ENCODE measurements at places on chromosomes 6 and 20.

DNA sequence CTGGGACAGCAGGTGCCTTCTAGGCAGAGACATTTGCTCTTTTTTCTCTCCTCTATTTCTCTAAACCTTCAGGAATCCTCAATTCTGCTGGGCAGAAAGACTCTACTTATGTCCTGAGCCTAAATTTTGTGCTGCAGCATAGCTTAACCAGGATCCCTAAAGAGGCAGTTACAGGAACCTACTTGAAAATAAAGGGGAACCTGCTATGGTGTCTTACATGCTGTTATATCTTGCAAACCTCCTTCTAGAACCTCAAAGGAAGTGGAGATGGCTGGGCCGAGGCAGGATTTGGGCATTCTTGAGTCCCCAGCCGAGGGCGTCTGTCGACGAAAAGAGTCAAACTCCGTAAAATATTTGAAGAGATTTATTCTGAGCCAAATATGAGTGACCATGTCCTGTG lies 17.1 kb upstream of the GMNN start:
- H3K27ac ChIP-seq: no peak overlapping the region
- DNase-seq: no peak
- no peak overlapping the region for H3K4me3 ChIP-seq
- H3K4me1 ChIP-seq: peaks cover 5% of the 10 kb centered on the region
- H3K36me3 ChIP-seq: no peaks in the 10 kb centered on the region

DNA sequence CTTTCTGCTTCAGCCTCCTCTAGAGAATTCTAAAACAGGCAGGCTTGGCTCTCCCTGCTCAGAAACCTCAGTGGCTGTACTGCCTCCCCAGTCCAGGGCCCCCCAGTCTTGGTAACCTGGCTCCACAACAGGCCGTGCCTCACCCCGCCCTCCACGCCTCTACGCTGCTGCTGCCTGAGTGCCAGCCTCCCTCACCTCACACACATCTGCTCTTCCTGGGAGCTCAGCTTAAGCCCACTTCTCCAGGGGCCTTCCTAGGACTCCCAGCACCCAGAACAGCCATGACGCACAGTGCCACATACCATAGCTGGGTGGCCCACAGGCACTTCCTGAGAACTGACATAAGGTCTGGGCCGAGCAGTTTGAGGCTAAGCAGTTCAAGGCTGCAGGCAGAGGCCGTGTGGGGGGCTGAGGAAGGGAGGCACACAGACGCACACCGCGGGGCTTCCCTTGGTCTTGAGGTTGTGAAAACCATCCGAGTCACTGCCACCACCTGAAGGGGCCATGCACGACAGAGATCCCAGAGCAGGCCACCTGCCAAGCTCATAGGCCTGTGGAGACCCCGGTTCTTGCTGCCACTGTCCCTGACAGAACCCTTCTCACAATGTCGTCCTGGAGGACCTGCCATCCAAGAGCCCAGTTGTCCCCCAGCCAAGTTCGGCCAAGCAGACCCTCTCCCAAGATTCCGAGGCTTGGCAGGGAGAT lies 42.6 kb downstream of the DSTN start:
- H3K27ac ChIP-seq: peak overlapping the region; percentile 86
- no peak overlapping the region for H3K4me3 ChIP-seq
- peak; percentile 9 for DNase-seq
- no peaks in the 10 kb centered on the region for H3K27me3 ChIP-seq
- peaks cover 16% of the 10 kb centered on the region for H3K36me3 ChIP-seq

DNA sequence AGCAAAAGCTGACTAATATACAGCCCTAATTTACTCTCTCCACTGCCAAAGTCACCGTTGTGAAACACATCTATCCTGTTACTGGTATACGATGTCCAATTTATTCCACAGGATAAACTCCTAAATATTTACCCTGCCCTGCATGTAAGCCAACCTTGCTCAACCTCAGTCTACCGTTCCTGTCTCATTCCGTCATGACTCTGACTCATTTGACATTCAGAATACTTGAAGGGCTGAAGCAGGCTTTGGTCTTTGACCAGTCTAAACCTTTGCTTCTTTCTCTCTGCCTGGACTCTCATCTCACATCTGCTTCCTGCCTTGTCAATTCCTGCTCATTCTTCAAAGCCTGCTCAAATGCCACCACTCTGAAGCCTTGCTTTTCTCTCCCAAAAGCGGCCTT lies 157.5 kb downstream of the SCP2D1 start:
- H3K27ac ChIP-seq: no peak overlapping the region
- H3K36me3 ChIP-seq: no peaks in the 10 kb centered on the region
- H3K4me3 ChIP-seq: no peak overlapping the region
- H3K4me1 ChIP-seq: no peaks in the 10 kb centered on the region

- peaks cover 10% of the 10 kb centered on the region for H3K4me1 ChIP-seq
- peaks cover 32% of the 10 kb centered on the region for H3K27me3 ChIP-seq
- H3K36me3 ChIP-seq: peaks cover 46% of the 10 kb centered on the region
- H3K27ac ChIP-seq: no peak overlapping the region
- DNase-seq: no peak
Measured at GRCh38 chr20:21389368-21389767, 8.0 kb downstream of the NKX2-4 start.

DNA sequence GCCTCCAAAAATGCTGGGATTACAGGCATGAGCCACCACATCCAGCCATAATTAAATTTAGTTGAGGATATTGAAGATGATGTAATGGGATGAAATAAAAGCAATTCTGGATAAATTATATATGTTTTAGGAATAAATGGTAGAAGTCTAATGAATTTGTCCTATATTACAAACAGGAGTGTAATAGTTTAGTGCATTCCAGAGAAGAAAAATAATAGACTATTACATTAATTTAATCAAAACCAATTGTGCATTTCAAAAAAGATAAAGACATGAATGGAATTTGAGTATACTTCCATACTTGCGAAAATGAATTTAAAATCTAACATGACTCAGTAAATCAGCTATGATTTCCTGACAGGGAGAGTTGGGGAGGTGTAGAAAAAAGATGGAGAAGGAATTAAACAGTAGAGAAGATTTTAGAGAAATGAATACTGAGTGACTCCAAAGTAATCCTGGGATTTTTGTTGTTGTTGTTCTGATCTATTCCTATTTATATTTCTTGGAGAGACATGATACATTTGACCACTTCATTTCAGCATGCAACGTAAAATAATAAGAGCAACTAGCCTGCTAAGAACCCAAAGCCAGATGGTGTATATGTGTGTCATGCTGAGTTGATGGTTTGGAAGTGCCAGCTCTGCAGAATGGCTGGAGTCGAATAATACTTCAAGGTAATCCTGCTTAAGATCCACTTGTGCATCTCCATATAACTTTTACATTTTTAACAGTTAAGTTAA lies 67.4 kb downstream of the AIG1 start:
- H3K36me3 ChIP-seq: peaks cover 3% of the 10 kb centered on the region
- H3K4me3 ChIP-seq: no peak overlapping the region

GRCh38 chr20:6784210-6784631 lies 16.7 kb downstream of the BMP2 start:
- DNase-seq: no peak
- no peaks in the 10 kb centered on the region for H3K27me3 ChIP-seq
- H3K36me3 ChIP-seq: no peaks in the 10 kb centered on the region
- no peak overlapping the region for H3K4me3 ChIP-seq
- no peaks in the 10 kb centered on the region for H3K4me1 ChIP-seq

DNA sequence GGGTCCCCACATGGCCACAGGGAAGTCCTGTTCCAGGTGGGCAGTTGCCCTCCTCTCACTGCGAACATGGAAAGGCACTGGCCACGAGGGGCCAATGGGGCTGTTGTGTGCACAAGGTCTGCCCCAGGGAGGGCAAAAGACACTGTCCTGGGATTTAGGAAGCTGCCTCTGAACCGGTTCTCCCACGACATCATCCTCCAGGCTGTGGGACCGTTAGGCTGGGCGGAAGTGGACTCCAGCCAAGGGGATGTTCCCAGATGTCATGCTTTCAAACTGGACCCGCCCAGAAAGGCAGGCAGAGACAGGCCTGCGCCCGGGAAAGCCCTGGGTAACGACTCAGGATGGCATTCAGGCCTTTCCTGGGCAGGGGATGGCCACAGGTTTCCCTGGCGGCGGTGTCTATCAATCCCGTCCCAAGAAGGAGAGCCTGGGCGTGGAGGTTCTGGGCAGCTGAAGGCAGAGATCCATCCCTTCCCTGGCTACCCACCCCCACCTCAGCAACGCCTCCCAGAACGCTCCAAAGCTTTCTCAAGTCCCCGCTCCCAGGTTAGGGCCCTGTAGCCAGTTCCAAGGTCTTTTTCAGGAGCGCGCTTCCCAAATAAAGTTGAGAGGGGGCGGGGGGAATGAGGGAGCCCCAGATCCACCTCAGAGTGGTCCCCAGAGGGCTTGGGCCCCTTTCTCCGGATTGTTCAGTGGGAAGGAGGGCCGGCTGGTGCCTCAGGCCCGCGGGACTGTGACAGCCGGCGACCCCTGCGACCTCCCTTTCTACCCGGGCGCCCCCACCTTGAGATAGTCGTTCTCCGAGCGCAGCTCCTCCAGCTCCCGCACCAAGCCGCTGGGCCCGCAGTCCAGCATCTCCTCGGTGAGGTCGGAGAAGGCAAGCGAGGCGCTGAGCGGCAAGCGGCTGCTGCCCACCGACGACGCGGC lies 13.8 kb upstream of the TLDC2 start:
- peaks cover 14% of the 10 kb centered on the region for H3K4me1 ChIP-seq
- H3K27ac ChIP-seq: no peak overlapping the region
- DNase-seq: no peak

GRCh38 chr6:56259234-56260077 lies 12.1 kb upstream of the COL21A1 start:
- no peaks in the 10 kb centered on the region for H3K27me3 ChIP-seq
- H3K4me3 ChIP-seq: no peak overlapping the region
- H3K36me3 ChIP-seq: no peaks in the 10 kb centered on the region
- no peak overlapping the region for H3K27ac ChIP-seq
- no peaks in the 10 kb centered on the region for H3K4me1 ChIP-seq
- no peak for DNase-seq

- H3K36me3 ChIP-seq: no peaks in the 10 kb centered on the region
- H3K27ac ChIP-seq: no peak overlapping the region
- H3K4me1 ChIP-seq: no peaks in the 10 kb centered on the region
- H3K27me3 ChIP-seq: no peaks in the 10 kb centered on the region
- no peak for DNase-seq
- H3K4me3 ChIP-seq: no peak overlapping the region
Measured at GRCh38 chr6:109342506-109342905, 39.8 kb downstream of the CD164 start.

DNA sequence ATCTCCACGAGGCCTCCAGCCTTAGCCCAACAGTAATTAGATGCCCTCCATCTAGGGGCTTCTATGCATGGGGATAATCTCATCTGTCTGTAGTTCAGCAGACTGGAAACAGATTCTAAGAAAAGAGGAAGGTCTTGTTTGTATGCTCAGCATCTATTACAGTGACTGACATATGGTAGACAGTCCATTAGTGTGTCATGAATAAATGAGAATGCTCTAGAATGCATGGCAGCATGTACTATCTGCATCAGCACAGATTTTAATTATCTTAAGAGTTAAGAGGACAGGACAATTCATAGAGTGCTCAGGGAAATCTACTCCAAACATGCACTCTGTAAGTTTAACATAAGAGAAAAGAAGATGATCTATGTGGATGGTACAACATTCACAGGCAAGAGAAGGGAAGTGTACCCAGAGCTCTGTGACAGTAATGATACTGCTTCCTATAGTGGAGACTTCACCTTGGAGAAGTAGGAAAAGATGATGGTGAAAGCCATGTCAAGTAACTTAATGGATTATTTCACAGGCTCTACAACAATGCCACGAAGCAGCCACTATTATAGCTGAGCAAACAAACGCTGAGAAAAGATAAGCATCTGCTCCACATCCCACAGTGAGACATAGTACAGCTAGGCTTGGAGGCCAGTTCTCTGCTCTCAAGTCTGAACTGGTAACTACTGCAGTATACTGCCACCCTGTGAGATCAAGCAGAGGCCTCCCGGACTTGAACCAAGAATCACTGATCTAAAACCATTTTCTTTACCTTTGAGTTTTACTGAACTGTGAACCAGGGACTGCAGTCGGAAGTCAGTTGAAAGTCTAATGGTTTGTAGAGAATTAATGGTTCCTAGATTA lies 309.2 kb upstream of the SPTLC3 start:
- no peak overlapping the region for H3K4me3 ChIP-seq
- no peak overlapping the region for H3K27ac ChIP-seq
- DNase-seq: no peak
- no peaks in the 10 kb centered on the region for H3K4me1 ChIP-seq

- no peaks in the 10 kb centered on the region for H3K4me1 ChIP-seq
- peaks cover 6% of the 10 kb centered on the region for H3K27me3 ChIP-seq
- no peaks in the 10 kb centered on the region for H3K36me3 ChIP-seq
- no peak for DNase-seq
- H3K27ac ChIP-seq: no peak overlapping the region
Measured at GRCh38 chr20:40711079-40711478, 22.0 kb upstream of the MAFB start.

- no peaks in the 10 kb centered on the region for H3K36me3 ChIP-seq
- H3K27ac ChIP-seq: no peak overlapping the region
- no peaks in the 10 kb centered on the region for H3K4me1 ChIP-seq
- H3K27me3 ChIP-seq: peaks cover 15% of the 10 kb centered on the region
Measured at GRCh38 chr6:33927616-33928015, 123.8 kb upstream of the MLN start.

- no peak overlapping the region for H3K4me3 ChIP-seq
- no peaks in the 10 kb centered on the region for H3K36me3 ChIP-seq
- H3K4me1 ChIP-seq: peaks cover 4% of the 10 kb centered on the region
- no peak for DNase-seq
- H3K27me3 ChIP-seq: peaks cover 6% of the 10 kb centered on the region
- H3K27ac ChIP-seq: no peak overlapping the region
Measured at GRCh38 chr6:107128175-107128574, 12.9 kb upstream of the BEND3 start.

- peaks cover 9% of the 10 kb centered on the region for H3K4me1 ChIP-seq
- H3K4me3 ChIP-seq: no peak overlapping the region
- no peaks in the 10 kb centered on the region for H3K27me3 ChIP-seq
- no peak overlapping the region for H3K27ac ChIP-seq
- H3K36me3 ChIP-seq: no peaks in the 10 kb centered on the region
Measured at GRCh38 chr6:135256866-135257265, 75.8 kb downstream of the MYB start.

DNA sequence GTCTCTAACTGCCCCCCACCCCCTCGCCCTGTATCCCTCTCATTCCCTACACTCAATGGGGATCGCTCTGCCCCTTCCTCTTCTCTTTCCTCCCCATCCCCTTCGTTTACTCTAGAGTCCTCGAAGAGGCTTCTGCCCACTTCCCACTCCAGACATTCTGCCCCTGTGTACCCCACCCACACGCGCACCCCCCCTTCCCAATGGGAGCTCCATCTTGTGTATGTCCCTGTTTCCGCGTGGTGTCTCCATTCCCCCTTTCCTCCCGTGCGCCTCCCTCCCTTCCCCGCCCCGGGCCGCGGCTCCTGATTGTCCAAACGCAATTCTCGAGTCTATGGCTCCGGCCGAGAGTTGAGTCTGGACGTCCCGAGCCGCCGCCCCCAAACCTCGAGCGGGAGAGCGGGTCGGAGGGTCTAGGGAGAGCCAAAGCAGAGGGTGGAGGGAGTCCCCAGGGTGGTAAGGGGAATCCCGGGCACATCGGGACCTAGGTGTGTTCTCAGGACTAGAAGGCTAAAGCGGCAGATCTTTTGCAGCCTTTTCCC lies 679 bp upstream of the RING1 start:
- peaks cover 7% of the 10 kb centered on the region for H3K27me3 ChIP-seq
- peak overlapping the region; percentile 88 for H3K4me3 ChIP-seq
- H3K27ac ChIP-seq: peak overlapping the region; percentile 92
- no peak for DNase-seq
- H3K4me1 ChIP-seq: peaks cover 49% of the 10 kb centered on the region

- peaks cover 3% of the 10 kb centered on the region for H3K4me1 ChIP-seq
- no peak for DNase-seq
- no peaks in the 10 kb centered on the region for H3K36me3 ChIP-seq
- H3K27me3 ChIP-seq: peaks cover 12% of the 10 kb centered on the region
- H3K4me3 ChIP-seq: no peak overlapping the region
Measured at GRCh38 chr20:25178563-25179438, 16.7 kb upstream of the ENTPD6 start.
